ENCODE measurements at places on chromosomes 3 and 15.

GRCh38 chr15:63203451-63204090 is 14.2 kb downstream of the RAB8B start:
- no peak for DNase-seq

DNA sequence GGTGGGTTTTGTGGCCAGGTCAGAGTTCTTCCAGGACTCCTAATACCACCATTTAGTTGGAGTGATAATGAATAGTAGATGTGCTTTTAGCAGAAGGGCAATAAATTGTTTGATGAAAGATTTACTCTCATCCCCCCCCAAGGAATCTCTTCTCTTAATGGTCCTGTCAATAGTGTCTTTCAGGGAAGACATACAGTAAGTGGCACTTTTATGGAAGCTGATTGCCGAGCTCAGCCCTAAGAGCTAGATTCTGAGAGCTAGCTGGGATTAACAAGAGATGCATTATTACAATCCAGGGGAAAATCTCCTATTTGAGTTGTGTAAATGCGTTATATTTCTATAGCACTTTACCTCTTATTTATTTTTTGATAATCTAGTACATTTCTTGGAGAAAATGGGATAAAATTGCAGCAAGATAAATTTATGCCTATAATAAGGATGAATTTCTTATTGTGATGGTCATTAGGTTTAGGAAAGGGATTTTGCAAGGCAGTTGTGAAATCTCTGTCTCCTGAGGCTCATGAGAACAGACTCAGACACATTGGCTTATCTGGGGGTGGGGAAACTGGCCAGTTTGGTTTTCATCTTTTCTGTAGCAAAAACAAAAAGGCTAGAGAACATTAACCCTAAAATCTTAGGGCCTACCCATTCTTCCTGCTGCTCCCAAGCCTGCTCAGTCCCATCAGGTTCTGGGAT is 41.6 kb upstream of the CLSTN2 start:
- no peak for DNase-seq

DNA sequence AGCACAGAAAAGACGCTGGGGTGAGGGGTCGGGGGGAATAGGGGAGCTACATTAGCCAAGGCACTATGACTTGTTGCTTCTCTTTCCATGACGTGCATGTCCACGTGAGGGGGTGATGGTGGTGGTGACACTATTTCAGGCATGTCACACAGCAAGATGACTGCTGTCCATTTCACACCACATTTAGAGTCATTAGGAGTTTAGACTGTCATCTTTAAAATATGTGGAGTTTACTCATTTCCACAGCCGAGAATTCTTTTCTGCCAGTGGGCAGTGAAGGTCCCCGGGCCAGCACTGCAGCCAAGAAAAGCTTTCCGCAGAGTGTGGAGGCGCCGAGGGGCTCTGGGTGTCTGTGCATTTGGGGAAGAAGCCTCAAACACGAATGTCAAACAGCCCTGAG is 954 bp upstream of the DGKG start:
- DNase-seq = no peak

- no peak for DNase-seq
Observed at GRCh38 chr15:24761704-24762302, 86.2 kb downstream of the NPAP1 start.

DNA sequence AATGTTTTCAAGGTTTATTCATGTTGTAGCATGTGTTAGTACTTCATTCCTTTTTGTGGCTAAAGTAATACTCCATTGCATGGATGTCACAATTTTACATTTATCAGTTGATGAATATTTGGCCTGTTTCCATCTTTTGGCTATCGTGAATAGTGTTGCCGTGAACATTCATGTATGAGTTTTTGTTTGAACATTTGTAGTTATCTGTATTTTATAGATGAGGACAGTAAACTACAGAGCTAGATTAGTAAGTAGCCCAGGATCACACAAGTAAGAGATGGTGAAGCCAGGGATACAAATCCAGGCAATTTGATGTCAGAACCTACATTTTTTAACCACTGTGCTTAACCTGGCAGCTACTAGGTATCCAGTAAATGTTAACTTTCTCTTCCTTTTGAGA is 63.2 kb downstream of the ASTE1 start:
- DNase-seq = no peak

DNA sequence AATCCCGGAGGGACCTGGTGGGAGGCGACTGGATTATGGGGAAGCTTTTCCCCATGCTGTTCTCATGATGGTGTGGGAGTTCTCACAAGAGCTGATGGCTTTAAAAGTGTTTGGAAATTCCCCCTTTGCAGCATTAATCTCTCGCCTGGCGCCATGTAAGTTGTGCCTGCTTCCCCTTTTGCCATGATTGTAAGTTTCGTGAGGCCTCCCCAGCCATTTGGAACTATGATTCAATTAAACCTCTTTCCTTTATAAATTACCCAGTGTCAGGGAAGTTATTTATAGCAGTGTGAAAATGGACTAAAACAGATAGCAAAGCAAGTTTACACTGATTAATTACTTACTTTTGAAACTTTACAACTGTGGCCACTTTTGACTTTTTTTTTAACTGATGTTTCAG is 10.6 kb upstream of the U2SURP start:
- DNase-seq = no peak

- no peak for DNase-seq
Observed at GRCh38 chr3:63940389-63940757, 28.2 kb upstream of the SCAANT1 start.

GRCh38 chr3:170762064-170762463 is 107.9 kb downstream of the RPL22L1 start:
- DNase-seq = no peak

DNA sequence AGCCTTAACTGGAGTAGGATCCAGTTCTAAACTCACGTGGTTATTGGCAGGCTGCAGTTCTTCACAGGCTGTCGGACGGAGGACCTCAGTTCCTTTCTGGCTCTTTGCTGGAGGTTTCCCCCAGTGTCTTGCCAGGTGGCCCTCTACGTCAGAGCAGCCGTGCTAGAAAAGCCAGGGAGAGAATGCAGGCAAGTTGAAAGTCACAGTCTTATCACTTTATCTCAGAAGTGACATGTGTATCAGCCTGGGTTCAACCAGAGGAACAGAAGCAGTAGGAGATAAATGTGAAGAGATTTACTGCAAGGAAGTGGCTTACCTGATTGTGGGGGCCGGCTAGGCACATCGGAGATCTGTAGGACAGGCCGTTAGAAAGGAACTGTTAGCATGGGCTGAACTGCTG is 125.3 kb upstream of the BNIP2 start:
- no peak for DNase-seq

- DNase-seq = no peak
Observed at GRCh38 chr3:43862992-43863805, 172.5 kb downstream of the ABHD5 start.

DNA sequence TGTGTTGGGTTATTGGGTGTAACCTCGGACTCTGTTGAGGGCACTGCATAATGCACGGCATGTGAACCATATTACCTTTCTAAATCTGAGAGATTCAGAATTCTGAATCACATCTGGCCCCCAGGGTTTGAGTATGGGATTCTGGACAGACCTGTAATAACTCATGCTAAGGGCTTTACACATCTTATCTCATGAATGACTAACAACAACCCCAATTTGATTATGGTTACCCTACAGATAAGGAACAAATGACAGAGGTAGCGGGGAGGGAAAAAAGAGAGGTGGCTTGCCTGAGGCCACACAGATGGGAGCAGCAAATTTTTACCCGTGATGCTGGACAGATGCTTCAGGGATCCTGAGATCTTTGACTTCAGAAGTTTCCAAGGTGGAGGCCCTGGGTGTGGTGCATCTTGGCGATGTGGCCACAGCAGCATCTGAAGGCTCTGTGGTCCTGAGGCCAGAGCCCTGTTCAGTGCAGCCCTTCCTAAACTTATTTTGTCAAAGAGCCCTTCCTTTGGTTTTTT is 43.8 kb downstream of the POMGNT2 start:
- no peak for DNase-seq

- no peak for DNase-seq
Observed at GRCh38 chr3:21043139-21043538, 707.9 kb downstream of the ZNF385D start.

DNA sequence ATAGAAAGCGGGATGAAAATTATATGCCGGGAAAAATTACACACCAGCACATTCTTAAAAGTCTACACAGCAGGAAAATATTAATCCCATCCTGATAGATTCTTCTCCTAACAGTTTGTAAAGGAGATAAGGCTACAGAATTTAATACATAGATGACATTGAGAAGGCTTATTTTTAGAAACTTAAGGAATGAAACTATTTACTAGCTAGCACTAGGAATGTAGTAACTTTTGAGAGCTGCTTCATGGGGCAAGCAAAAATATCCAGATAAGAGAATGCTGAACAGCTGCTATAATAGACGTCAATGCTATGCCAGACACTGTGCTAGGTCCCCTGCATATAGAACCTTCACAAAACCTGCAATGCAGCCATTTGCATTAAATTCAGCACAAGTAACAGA is 912.7 kb upstream of the NR2F2 start:
- no peak for DNase-seq

GRCh38 chr3:179063945-179064560 is 7.6 kb downstream of the ZMAT3 start:
- no peak for DNase-seq

- DNase-seq = no peak
Observed at GRCh38 chr3:134904241-134904771, 109.2 kb downstream of the EPHB1 start.

- no peak for DNase-seq
Observed at GRCh38 chr3:193744822-193745684, 152.0 kb downstream of the OPA1 start.

DNA sequence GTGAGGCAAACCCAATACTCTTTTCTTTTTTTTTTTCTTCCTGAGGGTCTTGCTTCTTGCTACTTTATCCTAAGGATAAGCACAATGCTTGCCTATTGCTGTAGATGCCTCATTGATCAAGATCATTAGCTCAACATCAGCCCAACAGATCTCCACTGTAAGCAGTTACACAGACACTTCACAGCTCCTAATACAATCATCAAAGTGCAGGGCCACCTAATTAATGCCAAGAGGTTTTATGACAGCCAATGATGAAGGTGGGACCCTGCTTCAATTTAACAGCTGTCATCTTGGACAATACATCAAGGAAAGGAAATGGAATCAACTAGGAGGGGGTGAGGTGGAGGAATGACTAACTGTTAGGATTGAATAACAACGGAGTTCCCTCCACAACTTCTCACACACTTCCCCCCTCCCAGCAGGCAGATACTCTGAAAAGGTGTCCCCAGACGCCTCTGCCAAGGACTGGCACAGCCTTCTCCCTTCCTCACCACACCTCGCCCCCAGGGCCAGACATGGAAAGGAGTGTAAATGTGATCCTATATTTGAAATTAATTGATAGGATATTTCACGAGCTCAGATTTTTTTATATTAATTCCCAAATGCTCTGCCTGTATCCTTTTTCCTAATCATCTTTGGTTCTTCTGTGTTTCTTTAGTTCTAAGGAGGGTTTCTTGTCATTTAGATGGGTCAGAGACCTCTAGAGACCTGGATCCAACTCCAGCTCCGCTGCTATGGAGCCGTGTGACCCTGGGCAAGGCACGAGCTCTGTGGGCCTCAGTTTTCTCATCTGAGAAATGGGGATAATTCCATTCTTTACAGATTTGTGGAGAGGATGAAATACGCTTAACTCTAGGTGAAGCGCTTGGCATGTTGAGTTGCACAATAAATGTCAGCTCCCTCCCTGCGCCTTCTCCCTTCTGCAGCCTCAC is 1.2 kb downstream of the DCLK3 start:
- no peak for DNase-seq

GRCh38 chr3:85594676-85595075 is 635.9 kb downstream of the CADM2 start:
- DNase-seq = no peak

- no peak for DNase-seq
Observed at GRCh38 chr3:126317029-126317996, 39.9 kb downstream of the KLF15 start.

DNA sequence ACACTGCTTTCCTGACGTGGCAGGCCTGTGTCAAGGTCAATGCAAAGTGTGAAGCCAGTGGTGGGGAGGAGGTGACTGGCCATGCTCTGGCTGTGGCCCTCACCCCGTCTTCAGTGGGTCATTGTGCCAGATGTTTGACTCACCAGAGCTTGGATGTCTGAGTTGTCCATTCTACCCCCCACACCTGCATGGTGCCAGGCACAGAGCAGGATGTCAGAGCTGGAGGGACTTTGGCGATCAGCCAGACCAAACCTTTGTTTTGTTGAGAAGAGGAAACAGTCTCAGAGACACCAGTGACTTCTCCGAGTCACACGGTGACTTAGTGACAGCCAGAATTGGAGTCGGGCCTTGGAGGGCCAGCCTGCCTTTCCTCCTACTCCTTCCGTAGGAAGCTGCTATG is 49.5 kb downstream of the SMAD6 start:
- DNase-seq = no peak

- no peak for DNase-seq
Observed at GRCh38 chr15:42363942-42364341, 4.6 kb downstream of the CAPN3 start.

DNA sequence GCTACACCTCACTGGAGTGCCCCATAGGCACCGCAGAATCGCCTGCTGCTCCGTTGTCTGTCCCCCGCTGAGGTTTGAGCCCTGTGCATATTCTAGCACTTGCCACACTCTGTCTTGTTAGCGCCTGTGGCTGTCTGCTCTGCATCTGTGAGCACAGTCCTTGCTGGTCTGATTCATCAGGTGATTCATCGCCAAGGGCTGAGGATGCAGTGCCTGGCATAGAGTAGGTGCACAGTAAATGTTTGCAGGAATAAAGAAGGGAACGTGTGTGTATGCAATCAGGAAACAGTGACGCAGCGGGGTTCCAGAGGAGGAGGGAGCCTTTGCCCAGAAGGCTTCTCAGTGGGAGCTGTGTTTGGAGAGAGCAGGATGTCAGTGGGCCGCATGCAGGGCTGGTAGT is 124.0 kb upstream of the PLXNA1 start:
- no peak for DNase-seq

Data from stimulated activated CD8-positive, alpha-beta memory T cell treated with anti-CD3 and anti-CD28 coated beads, Interleukin-2, amount 100 ng/mL, for 1 hour (primary cell).